ENCODE measurements at places on chromosomes 16 and 17.
A peak's percentile ranks its signal among the peaks of the same experiment; 100 is the strongest.

GRCh38 chr16:88331989-88332920 lies 50.5 kb upstream of the ZNF469 start:
- no peak for DNase-seq

DNA sequence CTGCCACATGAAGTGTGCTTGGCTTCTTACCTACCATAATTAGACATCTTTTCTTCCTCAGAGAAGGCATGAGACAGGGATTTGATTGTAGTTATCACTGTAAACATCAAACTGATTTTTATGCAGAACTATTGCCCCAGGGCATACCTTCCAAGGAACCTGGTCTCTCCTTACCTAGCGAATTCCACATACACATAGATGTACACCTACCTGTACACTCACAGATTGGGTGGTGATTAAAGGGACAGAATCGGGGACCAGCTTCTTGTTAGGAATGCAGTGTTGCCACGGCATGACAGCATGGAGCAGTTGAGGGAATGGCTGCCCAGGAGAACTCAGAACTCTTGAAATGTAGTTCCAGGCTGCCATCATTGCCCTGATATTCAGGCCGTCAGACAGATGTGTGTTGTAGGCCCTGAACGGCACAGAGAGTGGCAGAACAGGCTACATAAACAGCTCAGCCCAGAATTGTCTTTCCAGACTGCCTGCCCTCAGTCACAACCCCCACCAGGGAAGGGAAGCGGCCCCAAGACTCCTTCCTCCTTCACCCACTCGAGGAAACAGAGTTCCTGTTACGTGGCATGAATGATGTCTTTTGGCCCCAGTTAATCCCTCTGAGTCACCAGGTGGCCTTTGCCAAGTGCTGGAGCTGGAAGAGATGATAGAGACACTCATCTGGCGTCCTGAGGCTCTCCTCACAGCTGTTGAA lies 17.8 kb upstream of the NAGLU start:
- no peak for DNase-seq

DNA sequence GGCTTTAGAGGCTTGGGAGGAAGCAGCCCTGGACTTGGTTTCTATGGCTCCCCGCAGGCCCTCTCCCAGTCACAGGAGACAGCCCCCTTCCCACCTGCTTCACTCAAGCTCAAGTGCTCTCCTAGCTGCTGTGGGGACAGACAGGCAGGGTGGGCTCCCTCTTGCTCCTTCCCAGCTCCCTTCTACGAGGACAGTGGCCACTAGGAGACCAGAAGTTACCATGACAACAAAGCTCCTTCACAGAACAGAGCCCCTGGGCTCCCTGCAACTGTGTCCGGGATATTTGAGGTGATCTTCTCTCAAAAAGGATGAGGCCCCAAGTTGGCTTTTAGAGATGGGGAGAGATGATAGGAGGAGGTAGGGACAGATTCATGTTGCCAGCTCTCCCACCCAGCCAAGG lies 116.3 kb downstream of the AMFR start:
- DNase-seq, result no peak

GRCh38 chr16:23114131-23114904 lies 34.9 kb downstream of the USP31 start:
- DNase-seq, result no peak

GRCh38 chr17:80729761-80730160 lies 185.1 kb downstream of the RPTOR start:
- DNase-seq, result no peak

DNA sequence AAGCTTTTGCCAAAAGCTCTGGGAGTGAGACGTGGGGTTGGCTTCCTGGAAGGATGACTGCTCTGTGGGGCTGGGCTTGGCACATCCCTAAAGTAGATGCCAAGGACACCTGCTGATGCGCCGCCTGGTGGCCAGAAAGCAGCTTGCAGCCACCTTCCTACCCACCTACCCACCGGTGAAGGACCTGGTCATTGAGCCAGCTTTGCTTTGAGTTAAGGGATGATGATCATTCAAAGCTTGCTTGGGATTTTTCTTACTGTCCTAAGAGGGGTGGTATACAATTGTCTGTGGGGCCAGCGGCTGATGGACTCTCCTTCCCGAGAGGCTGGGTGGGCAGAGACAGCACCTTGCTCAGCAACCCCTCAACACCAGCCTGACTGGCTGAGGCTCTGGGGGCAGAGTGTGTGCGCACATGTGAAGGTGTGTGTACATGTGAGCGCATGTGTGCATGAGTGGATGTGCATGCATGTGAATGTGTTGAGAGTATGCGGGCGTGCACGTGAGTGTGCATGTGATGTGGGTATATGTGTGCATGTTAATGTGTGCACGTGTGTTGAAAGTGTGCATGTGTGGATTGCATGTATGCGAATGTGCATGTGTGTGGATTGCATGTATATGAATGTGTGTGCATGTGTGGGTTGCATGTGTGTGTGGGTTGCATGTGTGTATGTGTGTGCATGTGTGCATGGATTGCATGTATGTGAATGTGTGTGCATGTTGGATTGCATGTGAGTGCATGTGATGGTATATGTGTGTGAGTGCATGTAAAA lies 18.6 kb downstream of the C1QTNF1 start:
- DNase-seq, result peak; percentile 60
